ENCODE measurements at places on chromosomes 13 and 19.

DNA sequence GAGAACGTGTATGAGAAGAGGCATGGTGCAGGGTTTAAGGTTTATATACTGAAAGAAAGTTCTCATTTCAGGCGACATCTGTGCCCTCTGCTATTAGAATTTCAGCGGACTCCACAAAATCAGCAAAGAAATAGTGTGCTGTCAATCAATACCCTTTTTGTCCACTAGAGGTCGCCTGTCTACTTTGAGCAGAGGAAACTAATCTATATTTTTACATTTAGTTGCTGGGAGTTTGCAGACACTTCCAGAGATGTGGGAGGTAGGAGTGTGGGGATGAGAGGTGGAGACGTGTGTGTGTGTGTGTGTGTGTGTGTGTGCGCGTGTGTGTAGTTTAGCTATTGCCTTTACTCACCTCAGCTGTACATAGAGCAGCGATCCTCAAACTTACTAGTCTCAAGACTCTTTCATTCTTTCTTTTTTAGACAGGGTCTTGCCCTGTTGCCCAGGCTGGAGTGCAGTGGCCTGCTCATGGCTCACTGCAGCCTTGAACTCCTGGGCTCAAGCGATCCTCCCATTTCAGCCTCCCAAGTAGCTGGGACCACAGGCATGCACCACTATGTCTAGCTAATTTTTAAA lies 9.7 kb downstream of the INAFM1 start:
- DNase-seq = no peak

DNA sequence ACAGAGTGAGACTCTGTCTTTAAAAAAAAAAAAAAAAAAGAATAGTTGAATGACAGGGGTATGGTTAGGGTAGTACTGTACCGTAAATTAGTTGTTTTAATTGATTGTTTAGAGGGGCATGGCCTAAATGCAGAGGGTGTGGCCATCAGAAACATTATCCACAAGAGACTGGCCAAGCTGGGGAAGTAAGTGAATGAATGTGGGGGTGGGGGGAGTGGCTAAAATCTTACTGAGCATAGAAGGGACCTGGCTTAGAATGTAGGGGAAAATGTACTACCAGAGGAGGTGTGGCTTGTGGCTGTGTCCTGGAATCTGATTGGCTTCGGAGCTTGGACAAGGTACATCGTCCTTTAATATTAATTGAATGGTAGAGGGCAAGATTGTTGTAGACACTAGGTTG lies 3.8 kb downstream of the BCL2L12 start:
- no peak for DNase-seq

DNA sequence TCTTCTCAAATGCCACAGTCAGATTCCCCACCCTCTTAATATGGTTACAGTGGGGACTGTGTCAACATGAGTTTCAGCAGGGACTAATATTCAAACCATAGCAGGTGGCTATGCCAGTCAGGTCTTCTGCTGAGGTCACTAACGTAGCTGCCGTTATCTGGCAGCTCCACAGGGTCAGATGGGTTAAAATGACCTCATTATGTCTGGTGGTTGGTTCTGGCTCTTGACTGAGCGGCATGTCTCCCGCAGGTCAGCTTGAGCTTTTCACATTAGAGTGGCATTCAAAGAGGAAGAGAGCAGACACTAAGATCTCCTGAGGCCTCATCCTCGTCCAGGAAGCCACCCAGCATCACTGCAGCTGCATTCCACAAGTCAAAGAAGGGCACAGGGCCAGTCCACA lies 21.4 kb upstream of the IPO5 start:
- DNase-seq = no peak

DNA sequence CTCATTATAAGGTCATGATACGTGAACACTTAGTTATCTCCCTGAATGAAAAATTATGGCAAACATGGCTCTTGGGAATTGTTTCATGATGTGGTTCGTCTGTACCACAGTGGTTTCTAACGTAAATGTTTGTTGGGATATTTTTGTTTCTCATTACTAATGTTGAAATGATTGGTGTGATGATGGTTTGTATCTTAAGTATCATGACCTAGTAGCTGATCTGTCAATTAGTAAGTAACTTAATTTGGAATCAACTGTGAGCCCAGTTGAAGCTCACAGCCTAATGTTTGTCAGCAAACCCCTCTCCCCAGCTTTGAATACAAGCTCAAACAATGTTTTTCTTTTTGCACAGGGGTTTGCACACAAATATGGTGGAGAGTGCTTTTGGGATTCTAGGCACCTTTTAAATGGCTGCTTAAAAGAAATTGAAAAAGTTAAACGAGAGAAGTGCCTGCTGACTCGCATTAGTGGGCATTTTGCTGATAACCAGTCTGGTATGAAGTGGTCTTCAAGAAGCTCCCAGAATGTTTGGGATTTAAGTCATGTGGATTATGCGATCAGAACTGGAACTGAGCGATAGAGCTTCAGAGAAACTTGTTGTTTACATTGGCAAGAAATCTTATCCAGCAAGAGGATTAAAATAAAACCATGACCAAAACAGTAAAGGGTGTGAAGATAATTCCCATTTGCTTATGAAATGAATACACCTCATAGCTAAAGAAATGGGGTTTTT lies 68.2 kb downstream of the LMO7 start:
- no peak for DNase-seq

DNA sequence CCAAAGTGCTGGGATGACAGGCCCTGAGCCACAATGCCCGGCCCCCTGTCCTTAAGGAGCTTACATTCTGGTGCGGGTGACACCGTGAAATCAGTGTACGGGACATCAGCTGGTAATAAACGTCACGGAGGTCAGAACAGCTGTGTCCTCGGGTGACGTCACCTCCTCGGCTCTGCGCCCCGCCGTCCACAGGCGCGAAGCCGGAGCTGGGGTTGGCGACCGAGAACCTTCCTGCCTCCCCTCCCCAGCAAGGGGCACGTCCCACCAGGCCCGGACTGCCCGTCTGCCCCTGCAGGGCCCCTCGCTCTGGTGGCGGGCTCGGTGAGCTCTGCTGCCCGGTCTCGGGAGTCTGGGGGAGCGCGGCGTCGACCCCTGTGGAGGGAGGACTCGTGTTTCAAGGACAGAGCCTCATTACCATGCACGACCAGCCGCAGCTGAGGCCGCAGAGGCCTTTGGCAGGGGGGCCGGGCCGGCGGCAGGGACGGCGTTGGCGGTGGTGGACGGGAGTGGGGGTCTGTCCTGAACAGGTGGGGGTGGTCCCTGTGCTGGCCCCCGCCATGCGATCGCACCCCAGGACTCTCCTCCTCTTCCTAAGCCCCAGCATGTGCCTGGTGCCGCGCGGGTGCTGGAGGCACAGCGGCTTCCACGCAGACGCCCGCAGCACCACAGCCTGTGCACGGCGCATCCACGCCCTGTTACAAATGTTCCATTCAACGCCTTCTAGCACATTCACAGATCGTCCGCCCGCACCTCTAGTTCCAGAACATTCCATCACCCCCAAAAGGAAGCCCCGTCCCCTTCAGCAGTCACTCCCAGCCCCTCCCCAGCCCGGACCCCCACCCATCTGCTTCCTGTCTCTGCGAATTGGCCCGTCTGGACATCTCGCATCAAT lies 5.4 kb downstream of the LINGO3 start:
- no peak for DNase-seq

- no peak for DNase-seq
Observed at GRCh38 chr19:9586764-9587163, 2.5 kb upstream of the ZNF121 start.

DNA sequence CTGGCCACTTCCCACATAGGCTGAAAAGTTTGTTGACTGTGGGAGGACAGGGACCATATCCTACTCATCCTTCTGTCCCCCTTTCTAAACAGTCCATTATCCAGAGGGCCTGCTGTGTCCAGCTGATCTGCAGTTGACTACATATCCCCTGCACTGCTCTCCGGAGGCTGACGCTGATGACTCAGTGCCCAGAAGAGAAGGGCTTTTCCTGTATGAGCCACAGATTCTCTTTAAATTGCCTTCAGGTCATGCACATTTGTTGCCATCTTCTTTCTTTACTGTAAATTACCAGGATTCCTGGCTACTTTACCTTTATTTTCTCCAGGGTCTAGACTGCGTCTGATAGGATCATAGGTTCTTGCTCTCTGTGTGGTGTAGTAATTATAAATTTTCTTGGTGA lies 125.2 kb downstream of the LACC1 start:
- DNase-seq = no peak

GRCh38 chr13:37978680-37979079 lies 109.1 kb upstream of the TRPC4 start:
- DNase-seq = no peak

- DNase-seq = no peak
Observed at GRCh38 chr13:48156466-48156865, 61.6 kb upstream of the MED4 start.

- DNase-seq = no peak
Observed at GRCh38 chr19:56712611-56713276, 41.2 kb upstream of the ZNF835 start.

DNA sequence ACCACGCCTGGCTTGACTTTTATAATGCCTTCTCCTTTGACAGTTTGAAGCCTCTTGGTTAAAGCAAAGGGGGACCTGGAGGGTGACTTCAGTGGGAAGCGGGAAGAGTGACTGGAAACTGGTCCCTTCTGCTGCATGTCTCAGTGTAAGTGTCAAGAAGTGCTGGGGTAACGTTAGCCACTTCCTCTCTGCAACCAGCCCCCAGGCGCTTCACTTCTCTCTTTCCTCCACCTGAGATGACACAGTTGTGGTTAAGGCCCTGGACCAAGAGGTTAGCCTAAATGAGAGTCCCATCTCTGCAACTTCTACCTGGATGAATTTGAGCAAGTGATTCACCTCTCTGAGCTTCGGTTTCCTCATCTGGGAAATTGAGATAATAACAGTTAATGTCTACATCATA lies 16.3 kb downstream of the LEUTX start:
- DNase-seq = no peak

DNA sequence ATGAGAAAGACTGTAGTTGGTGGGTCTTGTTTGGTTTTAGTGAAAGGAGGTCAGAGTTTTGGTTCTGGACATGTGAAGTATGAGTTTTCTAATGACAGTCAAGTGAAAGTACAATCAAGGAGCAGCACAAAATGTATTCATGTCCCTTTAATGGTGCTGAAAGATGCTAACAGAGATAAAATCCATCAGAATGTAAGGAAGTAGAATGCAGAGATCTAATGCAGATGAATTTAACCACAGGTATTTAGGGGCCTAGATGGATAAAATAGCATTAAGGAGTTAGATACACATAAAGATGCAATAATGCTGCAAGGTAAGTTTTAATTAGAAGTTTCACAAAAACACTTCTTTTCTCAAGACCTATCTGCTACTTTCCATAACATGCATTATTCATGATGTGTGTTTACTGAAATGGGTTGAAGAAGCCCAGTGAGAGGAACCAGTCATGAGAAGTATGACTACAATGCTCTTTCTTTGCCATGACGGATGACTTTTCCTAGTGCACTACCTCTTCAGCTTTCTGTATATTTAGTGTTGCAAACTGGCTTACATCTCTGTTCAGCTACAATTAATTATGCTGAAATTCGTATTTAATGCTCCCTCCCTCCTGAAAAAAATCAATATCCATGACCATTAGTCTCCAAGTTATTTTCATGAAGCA lies 222.9 kb upstream of the HTR2A start:
- no peak for DNase-seq

- no peak for DNase-seq
Observed at GRCh38 chr13:71979616-71980015, 112.6 kb upstream of the DACH1 start.

DNA sequence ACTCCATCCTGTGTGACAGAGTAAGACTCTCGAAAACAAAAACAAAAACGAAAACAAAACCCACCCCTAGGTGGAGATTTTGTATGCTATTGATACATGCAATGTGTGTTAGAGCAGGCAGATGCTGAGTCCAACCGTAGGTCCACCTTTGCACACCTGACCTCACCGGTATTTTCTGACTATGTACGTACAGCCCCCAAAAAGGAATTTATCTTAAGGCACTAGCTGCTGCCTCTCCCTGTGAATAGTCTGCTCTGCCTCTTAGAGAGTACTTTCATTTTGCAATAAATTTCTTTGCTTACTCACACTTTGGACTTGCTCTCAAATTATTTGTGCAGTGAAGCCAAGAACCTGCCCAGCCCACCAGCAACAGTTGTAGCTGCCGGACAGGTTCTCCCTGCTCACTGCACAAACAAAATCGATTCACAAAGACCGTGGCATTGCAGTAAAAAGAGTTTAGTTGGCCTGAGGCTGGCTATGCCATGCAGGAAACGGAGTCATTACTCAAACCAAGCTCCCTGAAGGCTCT lies 8.2 kb upstream of the ZNF77 start:
- DNase-seq = no peak

- DNase-seq = no peak
Observed at GRCh38 chr13:78593652-78594455, 9.5 kb downstream of the POU4F1 start.

GRCh38 chr13:32726374-32727037 lies 140.3 kb downstream of the PDS5B start:
- DNase-seq = no peak

GRCh38 chr13:98751861-98752466 lies 508 bp downstream of the SLC15A1 start:
- no peak for DNase-seq

DNA sequence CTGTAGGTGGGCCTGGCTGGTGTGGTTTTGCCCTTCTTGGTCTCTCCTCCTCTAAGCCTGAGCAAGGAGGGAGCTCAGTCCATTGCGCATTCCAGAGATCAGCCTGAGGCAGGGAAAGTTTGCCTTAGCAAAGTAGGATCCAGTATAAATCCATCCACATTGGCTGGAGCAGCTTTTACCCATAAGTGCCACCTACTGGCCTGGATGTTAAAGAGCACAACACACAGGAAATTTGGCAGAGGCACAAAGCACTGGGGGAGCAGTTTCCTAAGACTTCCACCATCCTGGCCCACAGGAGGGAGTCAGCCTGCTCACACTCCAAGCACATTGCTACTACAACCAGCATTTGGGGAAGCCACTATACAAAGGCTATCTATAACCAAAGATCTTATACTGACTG lies 1124.2 kb downstream of the SLITRK1 start:
- no peak for DNase-seq

DNA sequence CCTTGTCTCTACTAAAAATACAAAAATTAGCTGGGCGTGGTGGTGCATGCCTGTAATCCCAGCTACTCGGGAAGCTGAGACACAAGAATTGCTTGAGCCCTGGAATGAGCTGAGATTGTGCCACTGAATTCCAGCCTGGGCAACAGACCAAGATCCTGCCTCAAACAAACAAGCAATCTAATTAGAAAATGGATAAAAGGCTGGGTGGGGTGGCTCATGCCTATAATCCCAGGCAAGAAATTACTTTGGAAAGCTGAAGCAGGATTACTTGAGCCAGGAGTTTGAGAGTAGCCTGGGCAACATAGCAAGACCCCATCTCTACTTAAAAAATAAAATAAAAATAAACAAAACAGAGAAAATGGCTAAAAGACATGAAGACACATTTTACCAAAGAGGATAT lies 77.0 kb downstream of the CAB39L start:
- DNase-seq = no peak

Measured in cortex of kidney (tissue), 1 donor.